ENCODE measurements at places on chromosomes 5 and 9.
A peak's percentile ranks its signal among the peaks of the same experiment; 100 is the strongest.

- peak; percentile 60 for DNase-seq
Observed at GRCh38 chr5:1792842-1793266, 6.8 kb downstream of the MRPL36 start.

- no peak for DNase-seq
Observed at GRCh38 chr9:131679261-131680020, 60.4 kb downstream of the RAPGEF1 start.

GRCh38 chr5:75387806-75388205 is 50.8 kb downstream of the HMGCR start:
- DNase-seq, result no peak

DNA sequence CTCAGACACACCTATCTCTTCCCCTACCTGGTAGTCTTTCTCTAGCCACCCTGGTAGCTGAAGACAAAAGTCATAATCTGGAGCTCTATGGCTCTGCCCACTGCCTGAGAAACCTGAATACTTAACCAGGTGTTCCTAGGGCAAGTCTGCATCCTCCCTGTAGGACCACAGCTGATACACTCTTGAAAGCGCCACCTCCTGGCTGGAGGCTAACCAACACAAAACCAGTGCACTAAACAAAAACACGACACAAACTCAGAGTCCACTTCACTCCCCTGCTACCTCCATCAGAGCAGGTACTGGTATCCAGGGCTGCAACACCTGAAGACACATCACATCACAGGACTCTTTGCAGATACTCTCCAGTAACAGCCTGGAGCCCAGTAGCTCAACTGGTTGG is 84.6 kb upstream of the ANXA1 start:
- no peak for DNase-seq

DNA sequence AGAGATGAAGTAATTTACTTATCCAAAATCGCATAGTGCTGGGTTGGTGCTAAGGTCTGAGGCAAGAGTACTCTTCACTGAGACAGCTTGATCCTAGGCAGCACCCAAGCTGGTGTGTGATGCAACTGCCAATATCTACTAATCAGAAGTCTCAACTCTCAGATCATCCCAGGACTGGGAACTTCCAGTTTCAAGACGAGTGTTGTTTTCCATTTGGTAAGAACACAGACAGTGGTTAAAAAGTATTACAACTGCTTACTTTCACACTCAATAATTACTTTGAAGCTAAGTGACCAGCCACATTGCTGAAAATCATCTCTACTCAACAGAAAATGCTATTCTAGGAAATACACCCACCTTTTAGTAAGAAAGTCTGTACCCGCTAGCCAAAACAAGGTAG is 45.3 kb downstream of the FBXW11 start:
- DNase-seq, result no peak

DNA sequence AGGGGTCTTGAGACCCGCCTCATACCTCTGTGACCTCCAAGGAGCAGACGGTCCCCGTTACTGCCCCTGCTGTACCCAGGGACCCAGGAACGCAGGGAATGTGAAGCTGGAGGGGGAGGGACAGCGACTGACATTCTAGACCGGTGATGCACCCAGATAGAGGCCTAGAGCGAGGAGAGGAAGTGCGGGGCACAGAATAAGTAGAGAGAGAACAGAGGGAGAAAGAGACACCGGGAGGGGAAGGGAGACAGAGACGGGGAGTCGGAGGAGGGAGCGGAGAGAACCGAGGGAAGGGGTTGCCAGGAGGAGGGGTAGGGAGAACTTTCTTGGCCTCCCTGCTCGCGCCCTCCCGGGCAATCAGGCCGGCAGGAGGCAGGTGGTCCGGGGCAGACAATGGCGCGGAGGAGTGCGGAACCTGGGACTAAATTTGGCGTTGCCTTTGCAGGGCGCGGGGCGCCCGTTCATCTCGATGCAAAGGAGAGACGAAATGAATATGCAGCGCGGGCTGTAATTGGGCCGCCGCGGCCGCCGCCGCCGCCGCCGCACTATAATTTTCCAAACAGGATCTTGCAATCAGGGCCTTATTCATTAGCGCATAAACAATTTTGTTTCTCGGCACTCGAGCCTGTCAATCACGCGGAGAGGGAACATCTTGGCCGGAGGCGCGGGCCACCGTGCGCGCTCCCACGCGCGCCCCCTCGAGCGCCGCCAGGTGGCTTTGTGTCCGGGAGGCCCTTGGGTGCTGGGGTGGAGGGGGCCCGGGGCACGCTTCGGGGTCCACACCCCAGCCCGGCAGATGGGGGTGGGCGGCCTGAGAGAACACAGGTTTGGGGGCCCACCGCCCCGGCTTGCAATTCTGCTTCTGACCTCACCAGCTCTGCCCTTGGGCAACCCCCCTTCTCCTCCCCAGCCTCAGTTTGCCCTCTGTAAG is 33.0 kb downstream of the NDUFA8 start:
- no peak for DNase-seq

DNA sequence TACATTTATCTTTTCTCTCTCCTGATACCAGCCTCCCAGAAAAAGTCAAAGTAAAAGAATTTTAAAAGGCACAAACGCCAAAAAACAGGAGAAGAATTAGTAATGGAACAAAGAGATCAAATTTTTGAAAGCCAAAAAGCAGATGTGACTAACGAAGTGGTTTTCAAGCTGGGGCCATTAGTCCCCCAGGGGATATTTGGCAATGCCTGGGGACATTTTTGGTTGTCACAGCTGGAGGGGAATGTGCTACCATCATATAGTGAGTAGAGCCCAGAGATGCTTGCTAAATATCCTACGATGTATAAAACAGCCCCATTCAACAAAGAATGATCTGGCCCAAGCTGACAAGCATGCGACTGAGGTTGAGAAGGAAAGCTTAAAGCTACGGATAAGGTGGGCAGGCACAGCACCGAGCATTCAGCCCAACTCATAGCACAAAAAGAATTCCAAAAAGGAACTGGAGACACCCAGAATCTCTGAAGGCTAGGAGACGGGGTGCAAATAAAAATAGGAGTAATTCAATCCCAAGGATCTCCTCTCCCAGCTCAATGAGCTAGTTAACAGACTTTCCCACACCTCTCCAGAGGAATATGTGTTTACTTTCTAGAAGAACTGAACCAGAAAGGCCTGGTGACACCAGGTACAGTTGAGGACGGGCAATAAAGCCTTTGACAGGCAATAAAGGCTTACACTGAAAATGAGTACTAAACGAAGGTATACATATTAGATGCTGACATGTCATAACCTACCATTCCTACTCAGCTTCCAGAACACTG is 269.0 kb downstream of the DENND1A start:
- DNase-seq, result no peak

DNA sequence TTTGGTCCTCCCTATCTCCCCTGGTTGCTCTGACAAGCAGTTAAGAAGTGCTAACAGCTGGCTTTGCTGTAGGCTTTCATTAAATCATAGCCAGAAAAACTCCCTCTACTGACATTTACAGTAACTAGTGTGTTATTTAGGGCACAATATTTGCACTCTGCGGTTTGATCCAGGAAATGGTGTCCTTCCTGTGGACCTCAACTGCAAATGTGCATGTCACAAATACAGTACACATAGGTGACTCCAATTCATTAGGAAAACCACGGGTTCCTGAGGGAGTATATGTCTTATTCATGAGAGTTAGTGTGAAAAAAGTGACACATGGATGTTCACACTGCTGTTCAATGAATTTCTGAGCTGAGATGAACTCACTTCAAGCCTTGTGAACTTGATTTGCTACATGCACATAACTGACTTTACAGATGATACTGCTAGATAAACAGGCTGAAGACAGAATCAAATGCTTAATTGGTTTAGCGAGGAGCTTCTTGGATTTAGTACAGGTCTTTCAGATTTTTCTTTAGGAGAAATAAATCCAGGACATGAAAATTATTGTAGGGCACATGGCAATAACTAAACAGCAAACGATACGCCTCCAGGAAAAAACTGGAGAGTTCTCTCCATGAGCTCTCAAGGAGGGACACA is 281.5 kb downstream of the EFNA5 start:
- DNase-seq, result no peak

DNA sequence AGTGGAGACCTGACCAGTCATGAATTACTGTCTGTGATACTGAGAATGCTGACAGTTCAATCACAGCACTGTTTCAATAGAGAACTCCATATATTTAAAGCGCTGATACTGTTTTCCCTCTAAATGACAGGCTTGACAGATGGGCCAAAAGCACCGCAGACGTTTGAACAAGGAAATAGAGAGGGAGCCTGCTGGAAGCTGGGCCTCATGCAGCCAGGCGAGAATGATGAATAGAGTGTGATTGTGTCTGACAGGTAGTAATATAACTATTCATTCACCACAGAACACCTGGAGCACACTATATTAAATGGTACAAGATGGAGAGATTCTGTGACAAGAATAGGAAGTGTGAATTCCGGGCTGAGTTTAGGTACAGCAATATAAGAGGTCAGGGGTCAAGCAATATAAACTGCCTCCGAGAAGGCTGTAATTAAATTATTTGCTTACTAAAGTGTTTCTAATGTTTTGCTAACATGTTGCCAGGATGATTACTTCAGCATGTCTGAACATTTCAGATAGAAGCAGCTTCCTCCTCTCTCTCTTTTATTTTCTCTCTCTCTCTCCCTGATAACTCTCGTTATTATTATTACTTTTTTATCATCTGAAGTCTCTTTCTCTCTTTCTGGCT is 297.7 kb downstream of the CSNK1G3 start:
- no peak for DNase-seq

DNA sequence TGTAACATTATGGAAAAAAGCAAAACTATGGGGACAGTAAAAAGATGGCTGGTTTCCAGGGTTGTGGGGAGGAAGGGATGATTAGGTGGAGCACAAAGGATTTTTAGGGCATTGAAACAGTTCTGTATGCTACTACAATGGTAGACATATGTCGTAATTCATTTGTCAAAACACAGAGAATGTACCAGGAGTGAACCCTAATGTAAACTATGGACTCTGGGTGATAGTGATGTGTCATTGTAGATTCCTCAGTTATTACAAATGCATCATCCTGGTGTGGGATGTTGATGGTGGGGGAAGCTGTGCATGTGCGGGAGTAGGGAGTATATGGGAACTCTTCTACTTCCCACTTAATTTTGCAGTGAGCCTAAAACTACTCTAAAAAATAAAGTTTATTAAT is 135.0 kb upstream of the GABRP start:
- no peak for DNase-seq

- no peak for DNase-seq
Observed at GRCh38 chr5:141835928-141836670, 42.1 kb downstream of the PCDH1 start.

GRCh38 chr5:24749701-24750100 is 104.9 kb upstream of the CDH10 start:
- DNase-seq, result no peak

DNA sequence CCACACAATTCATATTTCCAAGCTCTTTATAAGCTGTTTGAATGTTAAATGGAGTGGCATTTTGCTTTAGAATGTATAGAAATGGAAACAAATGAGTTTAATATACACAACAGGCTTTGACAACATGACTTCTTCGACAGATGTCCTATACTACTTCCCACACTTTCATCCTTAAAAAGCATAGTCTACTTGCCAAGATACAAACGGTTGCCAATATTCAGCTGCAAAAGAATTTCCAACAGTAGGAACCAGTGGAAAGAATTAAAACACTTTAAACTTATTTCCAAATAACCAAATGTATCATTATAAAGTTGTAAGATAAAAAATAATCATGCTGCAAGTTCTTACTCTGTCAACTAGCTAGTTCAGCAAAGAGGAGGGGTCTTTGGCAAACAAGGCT is 456.4 kb downstream of the PDE4D start:
- DNase-seq, result no peak

- no peak for DNase-seq
Observed at GRCh38 chr9:79829566-79830302, 258.0 kb downstream of the TLE4 start.

- no peak for DNase-seq
Observed at GRCh38 chr9:70003901-70004714, 39.5 kb upstream of the MAMDC2 start.

GRCh38 chr9:115494393-115494792 is 376.4 kb upstream of the TNC start:
- DNase-seq, result no peak

DNA sequence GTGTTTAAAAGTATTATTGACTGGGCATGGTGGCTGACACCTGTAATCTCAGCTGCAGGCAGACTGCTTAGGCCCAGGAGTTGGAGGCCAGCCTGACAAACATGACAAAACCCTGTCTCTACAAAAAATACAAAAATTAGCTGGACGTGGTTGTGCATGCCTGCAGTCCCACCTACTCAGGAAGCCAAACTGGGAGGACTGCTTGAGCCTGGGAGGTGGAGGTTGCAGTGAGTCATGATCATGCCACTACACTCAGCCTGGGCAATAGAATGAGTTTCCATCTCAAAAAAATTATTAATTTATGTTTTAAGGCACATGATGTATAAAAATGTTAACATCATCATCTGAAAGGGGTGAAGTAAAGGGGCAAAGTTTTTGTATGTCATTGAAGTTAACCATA is 49.7 kb upstream of the FNIP1 start:
- DNase-seq, result no peak

DNA sequence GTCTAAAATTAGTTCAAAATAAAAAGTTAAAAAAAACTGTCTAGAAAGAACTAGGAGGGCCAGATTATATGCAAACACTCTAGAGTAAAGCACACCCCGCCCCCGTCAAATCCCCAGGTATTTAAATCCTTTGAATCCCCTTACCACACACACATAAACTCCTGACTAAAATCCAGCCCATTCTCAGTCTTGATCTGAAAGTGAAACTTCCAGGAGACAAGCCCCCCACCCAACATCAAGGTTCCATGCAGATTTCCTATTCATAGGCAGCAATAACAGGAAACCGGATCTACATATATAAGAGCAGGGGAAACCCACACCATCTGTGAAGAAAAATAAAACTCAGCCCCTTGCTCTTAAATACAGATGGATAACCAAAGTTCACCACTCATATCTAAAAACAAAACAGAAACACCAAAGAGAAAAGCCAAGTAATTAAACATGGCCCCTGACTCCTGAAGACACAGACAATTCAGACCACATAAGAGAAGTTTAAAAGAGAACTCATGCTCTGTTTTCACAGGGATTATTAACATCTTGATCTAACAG is 42.3 kb downstream of the MARCHF3 start:
- DNase-seq, result no peak

GRCh38 chr9:93207860-93208734 is 24.2 kb downstream of the WNK2 start:
- DNase-seq, result no peak

DNA sequence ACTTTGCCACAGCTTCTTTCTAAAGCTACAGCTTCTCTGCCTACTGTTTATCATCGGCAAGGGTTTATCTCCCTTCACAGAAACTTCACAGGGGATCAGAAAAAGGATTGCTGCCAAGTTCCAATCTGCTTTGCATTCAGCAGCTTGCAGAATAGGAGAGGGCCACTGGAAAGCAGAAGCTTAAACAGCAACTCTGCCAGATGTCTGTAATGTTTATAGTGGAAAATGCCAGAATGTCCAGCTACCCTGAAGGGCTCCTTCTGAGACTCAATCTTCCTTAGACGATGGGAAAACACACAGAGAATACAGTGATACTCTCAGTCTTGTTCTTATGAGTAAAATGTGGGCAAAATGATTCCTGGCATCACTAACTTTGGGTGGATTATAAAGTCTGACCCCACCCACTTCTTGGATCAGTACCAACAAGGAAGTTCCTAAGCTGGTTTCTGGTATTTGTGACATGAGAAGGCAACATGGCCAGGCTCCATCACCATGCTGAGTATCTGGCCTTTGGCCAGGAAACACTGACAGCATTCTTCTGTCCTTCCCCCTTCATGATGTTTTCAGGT is 19.0 kb downstream of the STOM start:
- no peak for DNase-seq

GRCh38 chr5:153081385-153081784 is 409.1 kb upstream of the GRIA1 start:
- DNase-seq, result no peak

Data from stimulated activated CD4-positive, alpha-beta T cell treated with anti-CD3 and anti-CD28 coated beads, Interleukin-1b, Interleukin-23, amount 100 ng/mL, for 4 hours (primary cell).